H9 (cell line): ENCODE measurements at places on chromosomes 5 and 9. TPM values are rescaled to one million over a fixed set of nuclear protein-coding genes. Genes with fewer than 3 reads are reported as not detected.

DNA sequence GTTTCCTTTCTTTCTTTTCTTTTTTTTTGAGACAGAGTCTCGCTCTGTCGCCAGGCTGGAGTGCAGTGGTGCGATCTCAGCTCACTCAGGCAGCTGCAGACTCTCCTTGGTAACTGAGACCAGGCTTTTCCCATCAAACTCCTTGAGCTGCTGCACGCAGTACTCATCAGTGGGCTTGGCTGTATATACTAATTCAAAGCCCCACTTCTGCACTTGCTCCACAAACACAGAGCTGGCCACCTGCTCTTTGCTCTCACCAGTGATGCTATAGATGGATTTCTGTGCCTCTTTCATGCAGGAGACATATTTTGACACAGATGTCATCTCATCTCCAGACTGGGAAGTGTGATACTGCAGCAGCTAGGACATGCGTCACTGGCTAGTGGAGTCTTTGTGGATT is 252.7 kb downstream of the AP3B1 start:
- no peak for DNase-seq

DNA sequence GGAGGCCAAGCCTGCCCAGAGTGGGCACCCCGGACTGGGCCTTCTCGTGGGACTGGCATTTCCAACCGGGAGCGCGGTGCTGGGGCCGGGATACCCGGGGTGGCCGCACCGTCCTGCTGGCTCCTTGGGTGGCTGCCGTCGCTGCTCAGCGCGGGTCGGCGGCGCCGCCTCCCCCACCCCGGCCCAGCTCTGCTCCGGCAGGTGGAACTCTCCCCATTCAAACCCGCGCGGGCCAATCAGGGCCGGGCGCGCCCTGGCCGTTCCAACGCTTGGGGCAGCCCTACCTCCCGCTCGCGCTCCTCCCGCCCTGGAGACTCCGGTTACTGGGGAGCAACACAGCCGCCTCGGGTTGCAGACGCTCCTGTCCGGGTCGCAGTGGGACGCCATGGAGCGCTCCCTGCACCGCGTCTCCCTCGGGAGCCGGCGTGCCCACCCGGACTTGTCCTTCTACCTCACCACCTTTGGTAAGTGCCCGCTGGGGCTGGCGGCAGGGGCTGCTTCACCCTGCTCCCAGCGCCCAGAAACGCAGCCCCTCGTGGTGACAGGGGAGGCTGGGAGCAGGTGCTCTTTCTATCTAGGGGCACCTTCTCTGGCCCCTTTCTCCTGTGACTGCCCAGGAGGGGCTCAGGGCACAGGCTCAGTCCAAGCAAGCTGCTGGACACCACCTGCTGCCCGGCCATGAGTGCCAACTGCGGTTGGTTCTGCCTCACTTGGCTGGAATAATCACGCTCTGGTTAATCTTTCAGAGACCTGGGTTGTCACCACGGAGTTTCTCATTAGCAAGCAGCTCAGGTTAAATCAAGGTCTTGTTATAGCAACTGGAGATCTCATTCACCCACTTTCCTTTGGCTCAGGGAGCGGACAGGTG is at the start of gene RGS3:
TSS of gene RGS3 (plus strand) at position 310 of the 868 bp plus-strand sequence. CDS start at position 386, 76 bp downstream.
- peak; percentile 89 for DNase-seq

GRCh38 chr5:160071516-160071915 is 47.7 kb downstream of the PWWP2A start:
- DNase-seq: no peak

The HK3 gene
- not detected in 2 replicates for total RNA-seq

DNA sequence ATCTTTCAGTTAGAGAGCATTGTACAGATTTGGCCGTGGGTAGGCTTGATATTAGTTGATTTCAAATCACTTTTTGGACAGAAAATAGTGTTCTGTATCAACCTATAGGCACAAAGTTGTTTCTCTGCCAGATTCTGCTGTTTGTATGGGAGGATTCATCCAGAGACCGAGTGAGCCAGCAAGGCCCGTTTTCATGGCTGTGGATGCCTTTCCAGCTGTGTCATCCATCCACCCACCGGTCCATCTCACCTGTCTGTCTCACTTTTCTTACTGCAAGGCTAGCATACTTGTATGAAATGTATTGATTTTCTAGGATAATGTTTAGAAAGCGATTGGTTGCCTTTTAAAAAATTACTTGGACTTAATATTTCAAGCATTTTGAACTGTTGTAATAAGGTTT is 34.4 kb downstream of the ICE1 start:
- DNase-seq: no peak

DNA sequence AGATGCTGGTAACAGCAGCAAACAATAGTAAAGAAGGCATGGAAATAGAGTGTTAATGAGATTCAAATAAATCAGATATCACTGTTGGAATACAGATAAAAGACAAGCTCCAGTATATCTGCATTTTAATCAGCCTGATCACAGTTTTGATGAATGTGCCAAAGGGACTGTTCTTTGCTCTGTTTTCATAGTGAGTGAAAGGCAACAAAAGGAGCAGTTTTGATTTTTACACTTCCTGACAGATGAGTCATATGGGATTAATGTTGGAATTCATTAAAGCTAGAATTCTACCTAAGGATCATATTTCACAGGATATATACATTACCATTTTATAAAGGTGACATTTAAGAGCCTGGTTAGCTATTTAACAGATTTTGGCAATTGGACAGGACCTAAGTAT is 743.3 kb upstream of the PTPRD start:
- no peak for DNase-seq

DNA sequence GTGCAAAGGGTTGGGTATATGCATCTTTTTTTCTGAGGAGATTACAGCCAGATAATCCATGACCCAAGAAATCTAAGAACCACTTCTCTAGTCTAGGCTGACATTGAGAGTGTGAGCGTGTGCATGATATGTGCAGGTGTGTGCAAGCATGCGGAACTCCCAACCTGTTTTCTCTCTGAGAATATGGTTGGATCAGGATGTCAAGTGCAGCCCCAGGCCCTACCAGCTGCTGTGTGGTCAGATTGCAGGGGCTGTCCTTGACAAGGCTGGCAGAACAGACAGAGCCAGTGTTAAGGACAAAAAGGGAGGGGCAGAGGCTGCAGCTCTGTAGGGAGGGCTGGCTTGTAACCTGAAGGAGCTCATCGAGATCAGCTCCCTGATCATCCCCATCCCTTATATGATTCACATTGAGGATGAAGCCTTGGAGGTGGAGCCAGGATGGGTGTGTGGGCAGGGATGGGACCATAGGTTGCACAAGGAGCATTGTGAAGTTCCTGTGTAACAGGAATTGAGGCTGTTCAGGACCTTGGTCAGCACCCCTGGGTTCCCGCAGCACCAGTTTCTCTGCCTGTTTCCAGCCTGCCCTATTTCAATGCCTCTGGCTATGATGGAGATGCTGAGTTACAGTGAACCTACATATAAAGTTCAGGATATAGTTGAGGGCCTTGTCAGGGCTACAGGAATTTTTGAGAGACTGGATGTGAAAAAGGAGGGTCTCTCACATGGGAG is 52.6 kb upstream of the ARAP3 start:
- DNase-seq: peak; percentile 79

The FST gene
- total RNA-seq: 109 and 111 TPM in 2 replicates
